ENCODE measurements at places on chromosomes 5 and 9.

DNA sequence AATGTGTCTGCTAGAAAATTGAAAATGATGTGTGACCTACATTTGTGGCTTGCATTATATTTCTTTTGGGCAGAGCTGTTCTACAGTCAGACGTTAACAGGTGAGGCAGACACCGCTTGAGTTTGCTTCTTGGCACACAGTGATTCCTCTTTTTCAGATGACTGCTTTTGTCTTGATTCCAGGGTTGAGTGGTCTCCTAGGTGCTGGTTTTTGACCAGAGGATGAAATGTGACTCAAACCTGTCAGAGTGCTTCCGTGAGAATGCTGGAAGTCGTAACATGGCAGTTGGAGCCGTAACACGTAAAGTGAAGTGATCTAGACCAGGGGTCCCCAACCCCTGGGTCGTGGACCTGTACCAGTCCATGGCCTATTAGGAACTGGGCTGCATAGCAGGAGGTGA lies 28.3 kb upstream of the NDFIP1 start:
- DNase-seq = no peak

GRCh38 chr9:111965566-111966019 lies 69.0 kb downstream of the UGCG start:
- peak; percentile 98 for DNase-seq

- DNase-seq = no peak
These were observed 68.7 kb upstream of the FSTL4 start for GRCh38 chr5:133680830-133681565.

- no peak for DNase-seq
These were observed 194.4 kb upstream of the VCAN start for GRCh38 chr5:83277154-83277553.

- DNase-seq = no peak
These were observed 85.0 kb downstream of the PSD2 start for GRCh38 chr5:139880416-139881142.

GRCh38 chr5:38341056-38341455 lies 82.7 kb downstream of the EGFLAM start:
- no peak for DNase-seq
